Small intestine (tissue), 16 donors: ENCODE measurements at places on chromosomes 12 and 14.

DNA sequence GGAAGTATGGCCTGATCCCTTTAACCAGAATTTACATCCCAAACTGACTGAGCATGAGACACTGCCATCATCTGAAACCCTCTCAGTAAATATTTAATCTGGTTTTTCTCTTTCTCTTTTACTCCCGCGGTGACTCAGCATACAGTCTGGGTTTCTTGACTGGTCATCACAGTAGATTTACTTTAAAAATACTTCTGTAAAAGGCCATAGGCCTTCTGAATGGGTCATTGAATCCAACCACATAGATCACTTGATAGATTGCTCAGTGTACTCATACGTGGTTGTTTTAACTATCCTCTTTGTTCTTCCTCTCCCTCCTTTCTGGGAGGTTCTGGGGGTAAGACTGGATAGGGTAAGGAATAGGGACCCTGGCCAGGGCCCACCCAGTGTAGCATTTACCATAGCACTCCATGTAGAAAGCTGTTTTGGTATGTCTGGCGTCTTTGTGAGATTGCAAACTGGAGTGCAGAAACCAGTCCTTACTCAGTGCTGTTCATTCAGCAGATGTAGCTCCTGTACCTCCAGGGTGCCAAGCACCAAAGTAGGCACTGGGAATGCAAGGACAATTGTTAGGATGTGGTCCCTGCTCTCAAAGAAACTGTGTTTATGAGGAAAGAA is 165.7 kb downstream of the SRGAP1 start:
- no peak for DNase-seq

- DNase-seq: peak; percentile 86
Measured at GRCh38 chr12:50070314-50071060, 13.1 kb downstream of the ASIC1 start.

DNA sequence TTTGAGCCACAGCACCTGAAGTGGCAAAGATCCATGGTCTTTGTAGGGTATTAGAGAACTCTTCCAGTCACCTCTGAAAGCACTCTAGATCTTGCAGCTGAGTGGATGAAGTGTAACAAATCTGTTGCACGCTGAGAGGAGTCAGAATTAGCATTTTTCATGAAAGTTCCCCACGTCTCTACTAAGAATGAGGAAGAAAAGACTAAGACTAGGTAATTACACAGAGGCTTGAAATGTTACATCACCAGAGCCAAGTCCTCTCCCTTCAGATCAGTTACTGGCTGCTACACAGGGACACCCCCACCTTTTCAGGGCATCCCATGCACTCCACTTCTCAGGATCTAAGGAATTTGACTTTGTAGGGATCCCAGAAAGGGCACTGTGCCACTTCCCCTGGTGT is 98.6 kb upstream of the FKBP4 start:
- DNase-seq: no peak

DNA sequence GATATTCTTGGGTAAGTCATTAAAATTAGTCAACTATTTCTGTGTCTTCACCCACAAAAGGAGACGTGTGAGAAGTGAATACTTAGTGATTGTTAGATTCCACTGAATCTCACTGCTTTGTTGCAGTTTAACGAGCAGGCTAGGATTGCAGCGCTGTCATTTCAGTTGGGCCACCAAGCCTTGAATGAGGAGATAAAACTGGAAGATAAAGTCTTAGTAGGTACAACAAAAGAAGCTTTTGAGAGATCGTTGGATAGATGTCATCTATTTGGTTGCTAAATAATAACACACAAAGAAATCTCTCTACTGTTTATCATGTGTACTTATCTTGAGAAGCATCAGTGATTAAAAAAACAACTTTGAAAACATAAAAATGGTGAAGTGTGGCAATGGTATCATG is 132.3 kb downstream of the RGS6 start:
- DNase-seq: no peak

DNA sequence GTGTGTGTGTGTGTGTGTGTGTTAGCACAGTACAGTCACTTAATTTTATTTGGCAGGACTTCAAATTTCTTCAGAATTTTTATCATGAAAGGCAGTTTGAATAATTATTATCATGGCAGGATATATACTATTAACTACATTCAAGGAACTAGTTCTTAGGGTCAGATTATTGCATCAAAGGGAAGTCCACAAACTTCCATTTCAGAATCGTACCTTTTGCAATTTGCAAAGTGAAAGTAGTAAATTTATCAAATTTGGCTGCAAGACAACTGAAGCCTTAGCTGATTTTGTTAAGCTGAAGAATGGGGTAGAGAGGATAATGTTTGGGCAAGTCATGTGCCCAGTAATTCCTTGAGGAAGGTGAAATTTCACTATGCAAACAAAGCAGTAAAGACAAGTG is 68.2 kb downstream of the PLEKHG7 start:
- DNase-seq: no peak

DNA sequence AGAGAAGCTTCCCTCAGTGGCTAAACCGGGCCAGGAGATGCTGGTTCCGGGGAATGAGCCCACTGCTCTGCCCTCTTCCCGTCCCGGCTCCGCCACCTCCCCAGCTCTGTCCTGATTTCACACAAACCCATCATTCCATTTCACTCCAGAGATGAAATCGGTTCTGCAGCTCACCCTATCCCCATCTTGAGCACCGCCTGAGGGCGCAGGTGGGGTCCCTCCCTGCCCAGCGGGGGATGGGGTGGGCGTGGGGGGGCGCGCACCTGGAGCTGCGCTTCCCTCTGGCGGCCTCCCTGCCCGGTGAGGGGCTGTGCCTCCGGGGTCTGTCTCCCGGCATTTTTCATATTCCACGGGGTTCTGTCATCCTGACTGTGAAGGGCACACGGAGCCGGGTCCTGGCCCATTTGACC is 44.7 kb downstream of the NOC4L start:
- no peak for DNase-seq

DNA sequence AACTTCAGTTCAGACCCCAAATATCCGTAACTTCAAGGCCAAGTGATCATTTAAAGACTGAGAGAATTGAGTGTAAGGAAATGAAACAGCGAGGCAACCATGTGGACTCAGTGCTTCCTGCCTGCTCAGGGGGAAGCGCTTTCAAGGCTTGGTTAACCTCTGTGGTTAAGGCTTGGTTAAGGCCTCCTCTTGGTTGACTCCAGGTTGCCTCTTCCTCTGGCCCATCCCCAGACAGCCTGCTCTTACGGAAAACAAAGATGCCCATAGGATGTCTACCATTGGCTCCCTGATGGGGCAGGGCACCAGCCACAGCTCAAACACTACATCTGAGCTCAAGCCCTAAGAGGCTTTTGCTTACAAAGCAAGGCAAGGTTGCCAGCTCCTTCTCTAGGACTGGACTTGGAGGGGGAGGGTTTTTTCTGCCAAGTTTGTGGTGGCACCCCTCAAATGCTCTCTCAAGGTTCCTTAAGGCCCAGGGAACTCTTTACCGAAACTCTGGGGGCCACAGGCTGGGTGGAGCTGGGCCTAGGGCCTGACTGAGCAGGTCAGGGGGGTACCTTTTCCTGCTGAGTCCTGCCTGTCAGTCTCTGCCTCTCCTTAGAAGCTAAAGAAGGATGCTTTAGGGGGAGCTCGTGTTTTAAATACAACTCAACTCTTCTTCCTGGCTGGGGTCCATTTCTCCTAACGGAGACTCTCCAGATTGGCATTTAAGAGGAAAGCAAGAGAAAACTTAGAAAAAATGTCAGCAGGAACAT is 13.7 kb downstream of the COL2A1 start:
- DNase-seq: no peak

GRCh38 chr12:50569876-50570275 is 65.1 kb downstream of the DIP2B start:
- no peak for DNase-seq

DNA sequence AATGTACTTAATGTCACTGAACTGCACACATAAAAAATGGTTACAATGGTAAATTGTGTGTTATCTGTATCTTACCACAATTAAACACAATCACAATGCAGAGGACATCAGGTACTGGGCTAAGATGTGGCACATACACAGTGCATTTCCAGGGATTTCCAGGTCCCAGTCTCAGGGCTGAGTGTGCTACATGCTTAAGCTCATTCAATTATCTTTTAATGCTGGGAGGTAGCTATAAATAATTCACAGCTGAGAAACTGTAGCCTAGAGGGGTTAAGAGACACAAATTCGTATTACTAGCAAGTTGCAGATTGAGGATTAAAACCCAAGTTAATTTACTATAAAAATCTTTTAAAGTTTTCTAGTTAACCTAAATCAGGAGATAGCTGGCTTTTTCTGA is 67.1 kb downstream of the CRACR2A start:
- no peak for DNase-seq

DNA sequence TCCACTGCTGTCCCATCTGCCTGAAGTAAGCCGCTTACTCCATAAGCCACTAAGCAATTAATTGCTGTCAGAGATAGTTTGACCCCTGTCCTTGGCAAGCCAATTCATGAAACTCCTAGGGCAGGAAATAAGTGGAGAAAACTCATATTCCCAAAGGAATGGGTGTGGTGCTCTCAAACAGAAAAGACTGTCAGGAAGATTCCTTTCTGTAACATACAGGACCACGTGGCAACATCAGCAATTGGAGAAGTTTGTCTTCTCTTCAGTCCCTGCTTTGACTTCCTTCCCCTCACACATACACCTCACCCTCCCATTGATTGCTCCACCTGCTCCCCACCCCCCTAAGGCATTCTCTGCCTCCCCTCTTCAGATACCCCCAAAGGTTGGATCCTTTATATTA is 36.2 kb upstream of the MDM1 start:
- no peak for DNase-seq

DNA sequence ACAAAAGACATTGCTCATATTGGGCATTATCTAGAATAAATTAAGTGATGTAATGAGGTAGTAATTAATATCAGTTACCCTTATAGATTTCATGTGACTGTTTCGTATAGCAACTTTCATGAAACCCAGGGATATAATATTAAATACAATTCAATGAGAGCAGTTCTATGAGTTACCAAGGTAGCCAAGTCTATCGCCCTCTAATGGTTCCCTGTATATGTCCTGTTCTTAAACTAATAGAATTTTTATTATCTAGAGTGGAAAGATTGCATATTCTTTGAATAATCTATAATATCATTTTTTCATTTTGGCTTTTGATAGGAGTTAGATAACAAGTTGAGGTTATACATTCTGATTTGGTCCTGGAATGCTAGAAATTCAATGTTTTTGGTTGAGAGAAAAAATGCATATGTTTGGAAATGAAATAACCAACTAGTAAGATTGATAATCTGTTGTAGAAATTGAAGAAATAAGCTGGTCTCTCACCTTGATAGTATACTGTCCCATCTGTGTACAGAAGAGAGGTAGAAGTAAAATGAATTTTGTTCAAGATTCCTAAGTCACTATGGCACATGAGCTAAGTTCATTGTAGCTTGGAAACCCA is 59.7 kb downstream of the SCFD1 start:
- DNase-seq: no peak

DNA sequence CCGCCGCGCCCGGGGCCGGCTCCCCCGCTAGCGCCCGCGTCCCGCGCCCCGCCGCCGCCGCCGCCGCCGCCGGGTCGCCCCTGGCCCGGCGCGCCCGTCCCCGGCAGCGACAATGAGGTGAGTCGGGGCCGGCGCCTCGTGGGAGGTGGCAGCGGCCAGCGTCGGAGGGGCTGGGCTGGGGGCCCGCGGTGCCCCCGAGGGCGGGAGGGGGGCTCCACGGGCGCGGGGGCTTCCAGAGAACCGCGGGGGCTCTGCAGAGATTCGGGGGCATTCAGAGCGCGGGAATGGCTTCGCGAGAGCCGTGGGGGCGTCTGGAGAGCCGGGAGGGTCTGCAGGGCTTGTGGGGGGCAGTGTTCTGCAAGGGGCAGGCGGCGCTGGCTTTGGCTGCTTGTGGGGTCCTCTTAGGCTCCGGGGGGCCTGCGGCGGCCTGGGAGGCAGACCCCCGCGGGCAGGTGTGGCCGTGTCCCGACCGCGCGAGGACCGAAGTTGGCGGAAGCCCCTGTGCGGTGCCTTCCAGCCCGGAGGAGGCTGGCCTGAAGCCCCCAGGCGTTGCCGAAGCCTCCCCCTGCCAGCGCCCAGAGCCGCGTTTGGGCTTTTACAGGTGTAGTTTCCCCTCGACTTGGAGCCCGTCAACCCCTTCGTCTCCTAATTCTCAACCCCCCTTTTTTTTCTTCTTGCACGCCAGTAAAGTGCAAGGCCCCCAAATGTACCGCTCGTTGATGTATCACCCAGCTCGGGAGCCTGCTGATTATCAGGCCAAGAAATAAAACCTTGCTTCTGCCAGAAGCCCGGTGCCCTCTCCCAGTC is 93.1 kb upstream of the EVL start:
- no peak for DNase-seq

DNA sequence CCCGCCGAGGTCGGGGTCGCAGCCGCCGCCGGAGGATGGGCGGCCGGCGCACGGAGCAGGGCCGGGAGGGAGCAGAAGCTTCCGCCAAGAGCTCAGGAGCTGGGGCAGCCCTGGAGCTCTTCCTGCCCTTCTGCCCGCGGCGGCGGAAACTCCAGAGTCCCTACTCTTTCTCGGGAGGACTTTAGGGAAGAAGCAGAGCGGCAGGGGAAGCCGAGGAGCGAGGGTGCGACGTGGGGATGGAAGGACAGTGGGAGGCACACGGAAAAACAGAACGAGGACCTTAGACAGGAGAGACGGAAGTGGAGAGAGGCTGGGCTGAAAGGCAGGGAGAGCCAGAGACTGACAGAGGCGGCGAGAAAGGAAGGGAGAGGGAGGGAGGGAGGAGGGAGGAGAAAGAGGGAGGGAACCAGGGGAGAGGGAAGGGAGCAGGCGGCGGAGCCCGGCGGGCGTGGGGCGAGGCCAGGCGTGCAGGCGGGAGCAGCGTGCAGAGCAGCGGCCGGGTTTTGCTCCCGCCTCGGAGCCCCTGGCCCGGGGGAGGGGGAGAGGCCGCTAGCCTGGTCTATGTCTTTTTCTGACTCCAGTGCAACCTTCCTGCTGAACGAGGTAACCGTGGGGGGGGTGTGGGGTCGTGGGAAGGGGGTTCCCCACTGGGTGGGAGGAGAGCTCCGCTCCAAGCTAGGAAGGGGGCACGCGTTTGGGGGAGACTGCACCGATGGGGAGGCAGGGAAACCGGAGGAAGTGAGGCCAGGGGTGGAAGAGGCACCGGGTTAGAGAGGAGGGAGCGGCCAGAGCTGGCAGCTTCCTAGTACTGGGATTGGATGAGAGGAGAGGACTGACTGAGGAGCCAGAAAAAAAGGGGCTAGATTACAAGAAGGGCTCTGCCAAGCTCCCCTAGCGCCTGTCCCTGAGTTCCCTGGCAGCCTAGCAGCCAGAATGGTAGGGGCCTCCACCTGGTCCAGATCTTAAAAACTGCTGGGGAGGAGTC is 2.9 kb upstream of the CACNB3 start:
- DNase-seq: peak; percentile 92

- DNase-seq: no peak
Measured at GRCh38 chr12:95481072-95481471, 7.1 kb downstream of the METAP2 start.
